ENCODE measurements at places on chromosomes 2 and 18.

DNA sequence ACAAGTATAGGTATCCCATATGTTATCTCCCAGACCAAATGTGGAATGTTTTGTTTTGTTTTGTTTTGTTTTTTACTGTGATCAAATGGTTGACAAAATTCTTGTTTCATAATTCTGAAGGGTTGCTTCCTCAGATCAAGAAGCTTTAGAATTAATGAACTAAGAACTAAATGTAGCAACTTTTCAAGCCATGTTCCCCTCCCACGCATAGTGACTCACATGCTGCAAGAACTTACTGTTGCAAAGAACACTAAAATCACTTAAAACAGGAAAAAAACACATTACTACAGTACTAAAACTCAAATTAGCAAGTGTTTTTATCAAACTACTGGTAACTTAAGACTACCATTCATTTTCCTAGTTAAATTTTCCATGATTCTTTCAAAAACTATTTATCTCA is 30.6 kb downstream of the HNRNPLL start:
- no peak for DNase-seq

DNA sequence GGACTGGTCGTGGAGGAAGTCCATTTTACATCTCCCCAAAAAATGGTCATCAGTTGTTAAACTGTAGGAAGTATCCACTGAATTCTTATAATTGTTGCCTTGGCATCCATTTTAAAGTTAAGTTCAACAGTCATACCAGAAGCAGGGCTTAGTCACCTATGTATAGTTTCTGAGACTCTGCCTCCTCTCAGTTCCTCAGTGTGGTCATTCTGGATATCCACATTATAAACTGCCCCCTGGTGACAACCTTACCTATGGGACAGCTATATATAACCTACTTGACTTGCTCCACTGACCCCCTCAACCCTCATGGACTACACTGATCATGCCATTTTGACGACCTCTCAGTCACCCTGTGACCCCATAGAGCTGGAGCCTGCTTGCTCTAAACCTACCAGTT is 617.0 kb downstream of the LRP1B start:
- DNase-seq, result no peak

- peak; percentile 28 for DNase-seq
Measured at GRCh38 chr18:52670896-52671295, 330.9 kb downstream of the DCC start.

DNA sequence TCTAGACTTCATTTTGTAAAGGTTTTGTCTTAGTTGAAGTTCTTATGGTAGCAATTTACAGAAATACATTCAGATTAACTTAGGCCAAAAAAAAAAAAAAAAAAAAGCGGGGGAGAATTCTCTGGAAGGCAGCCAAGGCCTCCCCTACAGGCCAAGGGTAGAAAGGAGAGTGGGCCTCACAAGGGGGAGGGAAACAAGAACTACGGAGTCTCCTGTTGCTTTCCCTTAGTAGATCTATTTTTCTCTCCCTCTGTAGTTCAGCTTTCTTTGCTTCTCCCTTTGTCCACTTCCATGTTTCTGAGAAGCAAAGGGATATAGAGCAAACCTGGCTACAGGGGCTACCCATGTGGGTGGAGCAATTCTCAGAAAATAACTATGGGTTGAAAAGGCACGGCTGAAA is 2.4 kb upstream of the STK11IP start:
- peak; percentile 74 for DNase-seq

- no peak for DNase-seq
Measured at GRCh38 chr2:7598402-7598801, 681.2 kb downstream of the RNF144A start.

GRCh38 chr2:160826496-160826895 is 332.9 kb upstream of the RBMS1 start:
- no peak for DNase-seq

DNA sequence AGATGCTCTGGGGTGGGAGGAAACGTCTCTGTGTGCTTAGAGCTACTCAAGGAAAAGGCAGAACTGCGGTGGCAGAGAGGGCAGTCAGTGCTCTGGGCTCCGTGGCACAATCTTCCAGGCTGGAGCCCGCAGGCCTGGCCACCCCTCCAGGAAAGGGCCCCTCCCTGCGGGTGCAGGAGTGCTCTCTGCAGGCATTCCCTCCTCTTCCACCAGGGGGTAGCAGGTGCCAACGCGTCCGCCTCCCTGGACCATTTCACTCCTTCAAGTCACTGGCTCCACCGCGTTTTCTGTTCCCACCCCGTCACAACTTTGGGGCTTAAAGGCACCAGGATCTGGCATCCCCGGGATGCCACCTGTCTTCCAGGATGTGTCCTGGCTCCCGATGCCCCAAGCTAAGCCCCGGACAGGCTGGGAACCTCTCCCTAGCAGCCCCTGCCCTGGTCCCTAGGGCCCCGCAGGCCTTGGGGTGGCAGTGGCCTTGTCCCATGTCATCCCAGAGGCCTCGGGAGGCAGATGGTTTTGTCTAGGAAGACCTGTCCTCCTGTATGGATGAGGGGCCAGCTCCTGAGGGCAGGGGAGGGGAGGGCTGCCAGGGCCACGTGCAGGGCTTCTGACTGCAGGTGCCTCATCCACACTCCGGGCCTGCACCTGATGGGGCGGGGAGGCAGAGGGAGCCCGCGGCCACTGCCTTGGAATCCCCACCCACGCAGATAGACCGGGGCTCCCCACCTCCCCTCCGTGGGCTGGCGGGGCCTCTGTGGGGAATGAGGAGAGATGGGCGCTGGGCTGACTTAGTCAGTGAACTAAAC is 26.4 kb downstream of the KCNIP3 start:
- no peak for DNase-seq

DNA sequence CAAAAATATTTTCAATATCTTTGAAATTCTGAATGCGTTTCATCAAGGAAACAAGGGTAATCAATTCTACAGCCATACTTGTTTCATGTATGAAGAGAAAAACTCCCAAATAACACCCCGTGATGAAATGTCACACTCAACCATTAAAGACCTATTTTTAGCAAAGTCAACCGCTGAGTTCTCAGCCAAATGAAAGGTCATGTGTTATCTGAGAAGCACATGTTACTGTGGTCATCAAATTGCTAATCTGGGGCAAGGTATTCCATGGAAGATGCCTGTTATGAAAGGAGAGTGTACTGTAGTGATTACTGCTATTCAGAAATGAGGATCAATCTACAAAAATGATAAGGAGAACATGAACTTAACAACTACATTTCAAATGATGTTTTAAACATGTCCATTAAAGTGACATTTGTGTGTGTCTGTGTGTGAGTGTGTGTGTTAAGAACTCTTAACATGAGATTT is 126.7 kb downstream of the BCL2 start:
- DNase-seq, result no peak

DNA sequence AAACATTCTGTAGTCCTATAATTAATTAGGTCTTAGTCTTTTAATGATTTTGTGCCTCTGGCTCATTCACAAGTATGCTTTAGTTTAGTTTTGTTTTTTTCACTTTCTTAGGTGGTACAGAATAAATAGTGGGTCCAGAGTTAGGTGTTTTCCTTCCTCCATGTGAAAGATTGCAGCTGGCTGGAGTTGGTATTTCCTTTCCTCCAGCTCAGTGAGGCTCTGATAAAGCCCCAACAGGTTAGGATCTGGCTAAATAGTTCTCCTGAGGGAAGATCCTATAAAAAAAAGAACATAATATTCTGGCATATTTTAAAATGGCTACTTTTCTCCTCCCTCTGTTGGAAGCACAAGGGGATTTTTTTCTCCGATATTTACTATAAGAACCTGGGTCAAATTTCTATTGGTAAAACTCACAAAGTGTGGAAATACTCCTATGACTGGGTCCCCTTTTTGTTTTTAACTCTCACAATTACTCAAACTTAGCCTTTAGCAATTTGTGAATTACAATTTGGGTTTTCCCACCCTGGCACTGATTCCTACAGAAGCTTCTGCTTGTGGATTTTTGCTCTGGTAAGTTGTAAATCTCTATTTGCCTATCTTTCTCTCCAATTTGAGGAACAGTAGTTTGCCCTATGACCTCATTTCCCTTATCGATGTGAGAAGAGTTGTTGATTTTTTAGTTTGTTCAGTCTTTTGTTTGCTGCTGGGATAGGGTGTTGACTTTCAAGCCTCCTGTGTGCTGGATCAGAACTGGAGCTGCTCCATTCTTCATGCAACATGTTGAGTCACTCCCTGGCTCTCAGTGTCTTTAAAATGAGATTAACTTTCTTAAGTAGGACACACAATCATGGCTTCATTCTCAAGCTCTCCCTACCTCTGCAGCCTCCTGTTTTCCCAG is 500.9 kb downstream of the RNF144A start:
- DNase-seq, result no peak

- DNase-seq, result no peak
Measured at GRCh38 chr18:33316146-33316587, 124.4 kb downstream of the CCDC178 start.

DNA sequence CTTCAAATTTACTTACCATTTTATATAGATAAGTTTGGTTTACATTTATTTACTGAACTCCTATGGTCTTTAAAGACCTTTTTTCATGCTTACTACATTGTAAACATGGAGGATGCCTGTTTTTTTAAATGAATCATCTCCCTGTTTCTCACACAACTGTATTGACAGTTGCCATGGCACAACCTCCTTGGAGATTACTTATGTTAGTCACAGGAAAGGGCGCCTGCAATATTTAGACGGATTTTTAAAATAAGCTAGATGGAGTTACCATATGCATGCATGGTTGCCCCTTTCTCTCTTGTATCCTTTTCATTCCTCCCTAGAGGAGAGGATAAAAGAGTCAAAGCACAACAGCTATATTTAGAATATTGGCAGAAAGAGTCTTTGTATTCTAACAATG is 34.8 kb upstream of the CCDC102B start:
- DNase-seq, result no peak

DNA sequence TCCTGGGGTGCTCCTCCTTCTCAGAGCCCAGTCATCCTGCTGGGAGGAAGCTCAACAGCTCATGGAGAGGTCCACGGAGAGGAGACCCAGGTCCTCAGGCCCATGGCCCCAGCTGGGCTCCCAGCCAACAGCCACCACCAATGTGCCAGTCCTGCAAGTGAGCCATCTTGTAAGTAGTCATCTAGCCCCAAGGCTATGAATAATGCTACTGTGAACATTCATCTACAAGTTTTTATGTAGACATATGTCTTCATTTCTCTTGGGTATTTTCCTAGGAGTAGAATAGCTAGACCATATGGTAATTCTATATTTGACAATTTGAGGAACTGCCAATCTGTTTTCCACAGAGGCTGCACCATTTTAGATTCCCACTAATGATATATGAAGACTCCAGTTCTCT is 166.1 kb downstream of the MTCL1 start:
- no peak for DNase-seq

- no peak for DNase-seq
Measured at GRCh38 chr2:60549238-60549927, 4.1 kb downstream of the BCL11A start.

DNA sequence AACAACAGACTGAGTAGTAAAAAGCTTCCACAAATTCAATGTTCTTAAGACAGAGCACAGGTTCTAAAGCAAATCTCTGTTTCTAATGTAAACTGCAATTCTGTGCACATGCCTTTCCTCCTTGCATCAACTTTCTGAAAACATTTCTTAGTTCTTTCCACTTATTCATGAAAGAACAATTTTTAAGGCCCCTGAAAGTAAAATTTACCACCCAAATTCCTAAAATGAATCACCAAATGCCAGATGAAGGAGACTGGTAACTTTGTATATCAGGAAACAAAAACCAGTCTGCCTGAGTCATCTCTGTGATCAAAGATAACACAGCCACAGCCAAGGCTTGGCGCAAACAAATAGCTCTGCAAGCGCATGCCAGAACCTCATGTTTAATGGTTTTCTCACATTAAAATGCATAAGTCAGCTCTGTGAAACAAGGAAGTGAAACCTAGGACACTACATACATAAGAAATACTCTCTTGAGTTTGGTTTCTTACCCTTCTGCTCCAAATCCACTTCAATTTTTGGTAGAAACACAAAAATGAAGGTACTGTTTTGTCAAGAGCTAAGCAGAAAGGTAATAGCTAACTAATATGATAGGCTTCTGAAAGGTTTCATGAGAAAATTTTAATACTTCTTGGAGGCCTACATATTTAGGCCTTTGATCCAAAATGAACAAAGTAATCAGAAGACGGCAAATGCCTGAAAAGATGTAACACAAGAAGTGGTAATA is 169.4 kb downstream of the THADA start:
- DNase-seq, result no peak

GRCh38 chr18:8831112-8831511 is 125.8 kb downstream of the MTCL1 start:
- no peak for DNase-seq

- DNase-seq, result no peak
Measured at GRCh38 chr2:85410584-85411404, 628 bp upstream of the CAPG start.

DNA sequence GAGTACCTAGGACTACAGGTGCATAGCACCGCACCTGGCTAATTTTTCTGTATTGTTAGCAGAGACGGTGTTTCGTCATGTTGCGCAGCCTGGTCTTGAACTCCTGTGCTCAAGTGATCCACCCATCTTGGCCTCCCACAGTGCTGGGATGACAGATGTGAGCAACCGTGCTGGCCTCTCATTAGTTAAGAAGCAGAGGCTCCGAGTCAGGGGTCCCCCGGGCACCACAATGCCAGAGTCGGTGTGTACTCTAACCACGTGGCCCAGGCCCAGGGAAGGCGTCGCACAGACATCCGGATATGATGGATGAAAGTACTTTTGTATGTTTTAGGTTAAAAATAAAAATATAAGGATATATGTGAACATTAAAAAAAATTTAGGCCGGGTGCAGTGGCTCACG is 28.3 kb upstream of the HPCAL1 start:
- DNase-seq, result no peak

DNA sequence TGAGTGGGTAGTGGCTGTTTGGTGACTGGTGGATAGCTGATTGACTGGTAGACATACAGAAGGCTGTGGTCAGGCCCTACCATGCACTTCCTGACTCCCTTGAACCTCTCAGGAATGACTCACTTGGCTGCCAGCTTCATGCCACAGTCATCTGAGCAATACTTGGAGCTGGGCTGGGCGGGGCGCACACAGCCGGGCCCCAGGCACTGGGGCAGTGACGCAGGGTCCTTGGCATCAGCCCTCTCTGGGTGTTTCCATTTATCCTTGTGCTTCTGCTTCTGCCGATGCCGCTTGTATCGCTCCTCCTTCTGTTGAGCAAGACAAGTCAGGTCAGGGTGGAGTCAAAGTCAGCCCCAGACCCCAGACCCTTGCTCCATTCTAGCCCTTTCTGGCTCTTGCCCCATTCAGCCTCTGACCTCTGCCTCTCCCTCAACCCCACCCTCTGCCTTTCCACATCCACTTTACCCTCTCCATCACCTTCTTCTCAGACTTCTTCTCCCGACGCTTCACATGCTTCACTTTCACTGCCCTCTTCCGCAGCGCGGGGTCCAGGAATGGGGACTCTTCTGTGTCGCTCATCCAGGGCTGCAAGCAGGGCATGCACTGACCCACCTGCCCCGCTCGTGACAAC is 3.0 kb upstream of the MBD1 start:
- no peak for DNase-seq
